Muscle of back (tissue), 13 donors: ENCODE measurements at places on chromosomes 5 and 9.

- no peak for DNase-seq
Observed at GRCh38 chr9:83656032-83656680, 33.2 kb downstream of the IDNK start.

DNA sequence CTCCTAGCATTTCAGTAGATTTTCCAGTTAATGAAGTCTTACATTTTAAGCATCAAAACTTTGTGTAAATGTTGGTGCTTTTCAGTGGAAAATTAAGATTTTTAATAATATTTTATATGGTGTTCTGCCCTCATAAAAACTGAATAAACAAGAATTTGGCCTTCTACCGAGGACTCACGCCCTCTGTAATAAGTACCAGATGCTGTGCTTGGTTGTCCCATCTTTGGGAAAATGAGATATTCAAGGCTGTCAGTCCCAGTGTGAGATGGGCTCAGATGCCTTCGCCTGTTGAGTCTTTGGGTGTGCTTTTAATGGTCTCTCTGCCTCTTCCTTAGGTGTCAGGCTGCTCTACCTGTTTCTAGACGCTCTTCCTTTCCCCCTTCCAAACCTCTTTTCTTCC lies 28.7 kb downstream of the GALNT12 start:
- DNase-seq: no peak

GRCh38 chr5:95973793-95974325 lies 12.2 kb upstream of the ELL2 start:
- no peak for DNase-seq

DNA sequence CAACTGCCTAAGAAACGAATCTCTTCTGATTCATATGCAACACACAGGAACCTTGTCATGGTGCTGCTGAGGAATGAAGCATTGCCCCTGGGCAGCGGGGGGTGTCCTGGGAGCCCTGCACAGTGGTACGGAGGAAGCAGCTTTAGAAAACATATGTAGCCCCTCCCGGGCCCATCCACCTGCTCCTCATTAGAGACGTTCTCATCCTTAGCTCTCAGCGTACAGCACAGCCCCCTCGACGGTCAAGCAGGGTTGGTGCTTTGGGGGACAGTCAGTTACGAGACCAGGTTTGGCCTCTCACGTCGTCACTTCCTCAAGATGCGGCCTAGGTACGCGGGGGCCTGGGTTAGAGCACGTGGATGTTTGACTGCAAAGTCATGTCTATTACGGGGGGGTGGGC lies 28.4 kb upstream of the LAMC3 start:
- no peak for DNase-seq

DNA sequence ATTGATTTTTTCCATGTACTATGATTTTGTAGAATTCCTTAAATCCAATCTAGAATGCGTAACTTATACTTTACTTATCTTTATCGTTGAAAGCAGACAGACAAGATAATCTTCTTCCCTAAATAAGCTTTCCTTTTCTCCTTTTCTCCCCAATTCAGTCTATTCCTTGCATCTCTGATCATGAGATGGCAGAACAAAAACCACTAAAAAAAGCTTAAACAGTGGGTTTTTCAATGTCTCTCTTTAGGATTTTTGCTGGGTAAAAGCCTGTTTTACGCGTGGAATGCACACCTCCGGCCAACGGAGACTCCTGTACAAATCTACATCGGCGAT lies 755 bp downstream of the CDKN2B start:
- no peak for DNase-seq

- DNase-seq: no peak
Observed at GRCh38 chr9:137162505-137163364, 7.1 kb downstream of the LRRC26 start.

- no peak for DNase-seq
Observed at GRCh38 chr5:72067682-72068470, 39.4 kb upstream of the MAP1B start.

GRCh38 chr9:21728781-21729180 lies 73.7 kb upstream of the MTAP start:
- peak; percentile 79 for DNase-seq

- DNase-seq: no peak
Observed at GRCh38 chr5:74556631-74557595, 83.6 kb downstream of the ENC1 start.

DNA sequence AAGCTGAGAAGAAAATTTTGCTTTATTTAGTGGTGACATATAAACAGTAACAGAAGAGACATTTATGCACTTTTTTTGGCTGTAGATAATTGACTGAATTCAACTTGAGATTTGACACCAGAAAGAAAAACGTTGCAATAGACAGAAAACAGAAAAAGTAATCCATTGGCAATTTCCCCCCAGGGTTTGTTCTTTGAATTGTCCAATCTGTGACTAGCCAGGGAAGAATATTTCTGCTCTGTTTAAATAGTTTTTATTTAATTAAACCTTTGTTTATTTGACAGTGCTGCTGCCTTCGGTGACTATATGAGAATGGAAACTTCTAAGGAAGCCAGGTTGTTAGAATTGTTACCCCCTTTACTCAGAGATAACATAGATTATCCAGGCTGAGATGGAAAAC lies 210.6 kb downstream of the DEPDC1B start:
- no peak for DNase-seq

- no peak for DNase-seq
Observed at GRCh38 chr9:27065288-27065687, 43.7 kb upstream of the TEK start.

DNA sequence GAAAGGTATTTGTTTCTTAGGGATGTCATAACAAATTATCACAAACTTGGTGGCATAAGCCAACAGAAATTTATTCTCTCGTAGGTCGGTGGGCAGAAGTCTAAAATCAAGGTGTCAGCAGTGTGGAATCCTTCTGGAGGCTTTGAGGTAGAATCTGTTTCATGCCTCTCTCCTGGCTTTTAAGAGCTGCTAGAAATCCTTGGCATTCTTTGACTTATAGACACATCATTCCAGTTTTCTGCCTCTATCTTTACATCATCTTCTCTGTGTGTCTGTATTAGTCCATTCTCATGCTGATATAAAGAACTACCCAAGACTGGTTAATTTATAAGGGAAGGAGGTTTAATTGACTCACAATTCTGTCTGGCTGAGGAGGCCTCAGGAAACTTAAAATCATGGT lies 488.1 kb upstream of the PAPPA start:
- DNase-seq: no peak

DNA sequence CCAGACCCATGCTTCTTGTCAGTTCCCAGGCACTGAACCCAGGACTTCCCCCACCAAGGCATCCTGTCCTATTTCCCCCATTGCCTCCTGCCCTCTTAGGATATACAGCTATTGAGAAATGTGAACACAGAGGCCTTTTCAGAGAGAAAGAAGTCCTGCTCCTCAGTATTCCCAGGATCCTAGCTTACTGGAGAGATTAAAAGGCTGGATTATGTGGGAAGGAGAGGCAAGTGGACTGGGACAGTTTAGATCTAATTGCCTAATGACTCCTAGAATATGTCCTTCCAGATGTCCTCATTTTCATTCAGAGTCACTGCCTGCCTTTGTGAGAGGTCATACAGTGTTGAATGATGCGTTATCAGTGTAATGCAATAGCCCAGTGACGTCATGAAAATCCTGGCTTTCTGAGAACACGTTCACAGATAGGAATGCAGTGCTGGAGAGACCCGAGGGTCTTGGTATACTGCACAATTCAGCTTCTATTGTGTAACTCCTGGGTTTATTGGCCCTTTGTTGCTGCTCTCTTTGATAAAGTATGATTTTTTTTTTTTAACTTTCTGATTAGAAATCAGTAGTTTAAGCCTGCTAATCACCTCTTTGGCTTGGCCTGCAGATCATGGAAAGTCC lies 26.2 kb downstream of the WWC1 start:
- peak; percentile 48 for DNase-seq

DNA sequence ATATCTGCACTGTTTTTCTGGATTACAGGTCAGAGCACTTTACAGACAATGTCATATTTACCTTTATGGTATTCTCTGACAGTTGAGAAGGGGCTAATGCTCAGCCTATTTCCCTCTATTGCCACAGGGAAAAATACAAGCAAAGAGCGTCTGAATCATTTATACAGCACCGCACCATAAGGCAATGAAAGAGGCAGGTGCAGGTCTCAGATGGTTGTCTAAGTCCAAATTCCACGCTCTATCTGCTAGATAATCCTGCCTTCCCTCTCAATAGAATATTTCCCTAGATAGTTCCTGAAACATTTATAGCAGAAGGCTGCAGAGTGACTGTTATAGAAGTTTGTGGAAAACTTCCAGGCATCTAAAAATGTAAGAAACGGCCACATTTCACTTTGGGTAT lies 446.1 kb upstream of the CDH6 start:
- DNase-seq: no peak

GRCh38 chr5:129572060-129572459 lies 112.0 kb downstream of the ADAMTS19 start:
- DNase-seq: no peak

DNA sequence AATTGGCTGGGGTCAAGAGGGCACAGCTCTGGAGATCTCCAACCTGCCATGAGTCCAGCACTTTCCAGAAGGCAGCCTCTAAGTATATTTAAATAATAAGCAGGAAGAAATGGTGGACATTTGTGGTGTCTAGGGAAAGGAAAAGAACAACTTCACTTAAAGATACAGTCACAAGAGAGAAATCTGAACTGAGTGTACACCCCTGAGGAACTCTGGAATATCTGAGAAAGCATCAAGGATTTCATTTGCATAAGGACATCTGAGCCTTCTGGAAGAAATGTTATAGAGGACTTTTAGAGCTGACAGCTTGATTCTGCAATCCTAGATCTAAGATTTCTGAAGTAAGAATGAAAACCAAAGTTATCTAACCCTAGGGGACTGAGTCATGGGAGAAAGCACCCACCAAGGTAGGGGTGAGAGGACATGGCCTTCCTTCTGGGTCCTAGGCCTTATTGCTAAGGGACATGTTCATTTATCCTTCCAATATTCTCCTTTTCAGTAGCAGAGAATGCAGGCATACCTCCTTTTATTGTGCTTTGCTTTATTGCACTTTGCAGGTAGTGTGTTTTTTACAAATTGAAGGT lies 253.4 kb upstream of the SLC24A2 start:
- no peak for DNase-seq

DNA sequence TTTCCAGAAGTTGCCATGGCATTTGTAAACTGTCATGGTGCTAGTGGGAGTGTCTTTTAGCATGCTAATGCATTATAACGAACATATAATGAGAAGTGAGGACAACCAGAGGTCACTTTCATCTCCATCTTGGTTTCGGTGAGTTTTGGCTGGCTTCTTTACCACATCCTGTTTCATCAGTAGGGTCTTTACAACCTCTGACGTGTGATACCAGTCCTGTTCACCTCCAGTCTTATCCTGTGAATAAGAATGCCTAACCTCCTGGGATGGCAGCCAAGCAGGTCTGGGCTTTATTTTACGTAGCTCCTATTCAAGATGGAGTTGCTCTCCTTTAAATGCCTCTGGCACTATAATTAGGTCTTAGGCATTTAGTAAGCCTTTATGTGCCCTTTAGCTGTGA lies 20.4 kb upstream of the RFK start:
- no peak for DNase-seq

- peak; percentile 51 for DNase-seq
Observed at GRCh38 chr5:54738118-54738972, 220.8 kb downstream of the SNX18 start.

GRCh38 chr5:166178411-166179080 lies 2112.9 kb upstream of the WWC1 start:
- peak; percentile 7 for DNase-seq

DNA sequence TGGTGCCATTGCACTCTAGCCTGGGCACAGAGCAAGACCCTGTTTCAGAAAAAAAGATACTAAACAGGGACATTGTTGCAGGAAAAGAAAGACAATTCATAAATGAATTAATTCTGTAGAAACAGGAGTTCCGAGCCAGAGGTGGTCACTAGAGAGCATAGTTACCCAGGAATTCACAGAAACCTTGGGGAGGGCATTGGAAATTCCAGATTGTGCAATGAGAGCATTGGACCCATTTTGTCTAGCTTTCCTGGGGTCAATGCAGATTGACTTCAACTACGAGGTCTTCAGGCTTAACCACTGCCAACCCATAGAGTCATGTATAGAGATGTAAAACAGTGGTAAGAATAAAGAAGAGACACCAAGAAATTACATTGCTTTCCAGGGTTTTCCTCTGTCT lies 63.1 kb downstream of the ABHD17B start:
- no peak for DNase-seq

DNA sequence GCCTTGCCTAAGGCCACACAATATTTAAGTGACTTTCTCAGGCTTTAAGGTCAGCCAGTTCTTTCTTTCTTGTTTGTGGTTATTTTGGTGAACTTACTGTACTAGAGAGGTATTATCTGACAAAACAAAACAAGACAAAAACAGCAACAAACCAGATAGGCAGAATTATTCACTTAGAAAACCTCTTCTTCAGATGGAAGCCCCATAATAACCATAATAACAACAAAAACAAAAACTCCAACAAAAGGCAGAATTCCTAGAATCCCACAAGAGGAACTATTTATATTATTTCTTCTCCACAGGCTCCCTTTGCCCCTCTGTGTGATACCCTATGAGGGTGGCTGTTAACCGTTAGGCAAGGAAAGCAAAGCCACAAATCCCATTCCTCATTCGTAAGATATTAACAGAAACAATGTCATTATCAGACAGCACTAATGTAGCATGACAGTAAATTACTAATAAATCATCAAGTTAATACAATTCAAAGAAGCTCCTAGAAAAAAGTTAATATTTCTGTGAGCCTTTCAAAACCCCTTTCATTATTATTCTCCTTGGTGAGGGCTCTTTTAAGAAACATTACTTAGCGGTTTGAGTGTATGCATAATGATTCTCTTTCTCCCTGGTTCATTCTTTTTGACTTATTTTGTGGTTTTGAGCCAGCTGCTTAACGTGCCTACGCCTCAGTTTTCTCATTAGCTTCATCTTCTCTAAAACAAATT lies 274.9 kb downstream of the EFNA5 start:
- no peak for DNase-seq

DNA sequence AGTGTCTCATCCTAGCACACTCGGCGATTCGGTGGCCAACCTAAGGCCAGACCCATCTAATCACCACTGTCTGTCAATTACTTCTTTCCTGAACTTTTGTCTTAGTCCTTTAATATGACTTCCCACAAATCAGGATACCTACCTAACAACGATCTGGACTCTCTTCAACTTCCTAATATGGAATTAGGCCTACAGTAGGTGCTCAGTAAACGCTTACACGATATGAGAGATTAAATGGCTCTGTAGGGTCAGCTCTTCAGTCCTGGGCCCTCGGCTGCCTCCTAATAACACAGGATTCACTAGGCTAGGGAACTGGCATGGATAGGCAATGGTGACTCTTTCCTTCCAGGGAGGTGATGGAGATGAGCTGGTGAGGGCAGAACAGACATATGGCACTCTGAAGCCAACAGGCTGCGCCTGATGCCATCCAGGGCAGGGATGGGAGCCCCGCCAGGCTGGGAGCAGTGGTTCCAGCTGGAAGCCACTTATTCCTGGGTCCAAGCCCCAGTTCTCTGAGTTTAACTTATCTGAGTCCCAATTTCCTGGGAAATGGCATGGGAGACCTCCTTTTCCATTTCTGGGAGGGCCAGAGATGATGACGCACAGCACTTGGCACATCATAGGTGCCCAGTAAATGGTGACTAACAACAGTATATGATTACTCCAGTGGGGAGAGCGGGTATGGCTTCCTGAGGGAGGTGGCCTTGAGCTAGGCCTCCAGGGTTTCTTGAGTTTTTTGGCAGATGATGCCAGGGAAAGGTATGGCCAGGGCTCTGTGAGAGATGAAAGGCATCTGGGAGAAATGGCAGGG lies 7.3 kb downstream of the PDGFRB start:
- DNase-seq: no peak
